ENCODE measurements at places on chromosomes 12 and 14. TPM values are rescaled to one million over a fixed set of nuclear protein-coding genes. Genes with fewer than 3 reads are reported as not detected.

The GPR135 gene
- 12.4 TPM for total RNA-seq

The RAPGEF3 gene
- total RNA-seq, result 19.1 TPM

The GSC gene
- 3.6 TPM for total RNA-seq

The TMEM229B gene
- 85.4 TPM for total RNA-seq

GRCh38 chr12:54129028-54129903, 59.5 kb downstream of the SMUG1 start:
- H3K27me3 ChIP-seq, result peaks cover 7% of the 10 kb centered on the region
- H3K4me1 ChIP-seq, result peaks cover 5% of the 10 kb centered on the region
- no peaks in the 10 kb centered on the region for H3K36me3 ChIP-seq
- no peak for DNase-seq

DNA sequence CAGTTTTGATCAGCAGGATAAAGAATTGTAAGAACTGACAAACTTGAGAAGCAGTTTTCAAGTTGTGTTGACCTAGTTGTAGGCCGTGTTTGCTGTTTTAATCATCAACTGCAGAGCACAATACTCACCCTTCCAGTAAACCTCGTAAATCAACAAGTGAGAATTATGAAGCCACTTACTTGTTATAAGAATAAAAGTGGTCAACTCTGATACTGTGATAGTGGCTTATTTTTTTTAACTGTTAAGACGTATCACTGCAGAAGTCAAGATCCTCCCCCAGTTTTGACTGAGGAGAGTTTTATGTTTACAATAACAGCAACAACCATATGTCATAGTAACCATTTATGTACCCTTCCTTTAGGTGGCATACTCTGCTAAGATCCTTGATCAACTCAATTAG, 100.8 kb upstream of the DACT1 start:
- H3K36me3 ChIP-seq, result no peaks in the 10 kb centered on the region
- no peaks in the 10 kb centered on the region for H3K4me1 ChIP-seq

DNA sequence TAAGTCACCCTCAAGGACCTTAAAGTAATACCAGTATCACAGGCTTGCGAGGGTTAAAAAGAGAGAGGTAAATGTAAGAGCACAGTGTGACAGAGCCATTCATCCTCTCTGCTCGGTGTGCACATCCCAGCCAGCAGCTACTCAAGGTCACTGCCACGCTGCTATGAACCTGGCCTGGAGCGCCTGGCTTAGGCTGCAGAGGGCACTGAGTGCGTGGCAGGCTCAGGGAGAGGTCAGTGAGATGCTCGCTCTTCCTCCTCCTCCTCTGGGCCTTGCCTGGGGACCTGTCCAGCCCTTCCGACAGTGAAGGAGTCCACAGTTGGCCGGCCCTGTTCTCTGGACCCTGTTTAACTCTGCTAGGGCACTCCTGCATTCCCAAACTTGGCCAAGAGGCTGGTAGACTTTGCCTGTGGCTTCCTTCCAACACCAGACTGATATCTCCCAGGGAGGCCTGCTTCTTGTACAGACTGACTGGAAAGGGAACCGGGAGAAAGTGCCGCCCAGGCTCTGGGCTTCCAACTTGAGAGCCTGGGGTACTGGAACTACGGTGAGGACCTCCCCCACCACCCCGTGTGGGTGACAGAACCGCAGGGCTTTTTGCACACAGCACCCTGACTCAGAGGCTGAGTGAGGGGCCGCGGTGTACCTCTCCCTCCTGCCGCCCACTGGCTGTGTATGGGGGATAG, 62.6 kb upstream of the CORO1C start:
- H3K4me1 ChIP-seq, result no peaks in the 10 kb centered on the region
- no peak overlapping the region for H3K27ac ChIP-seq
- no peaks in the 10 kb centered on the region for H3K36me3 ChIP-seq
- H3K4me3 ChIP-seq, result no peak overlapping the region
- no peak for DNase-seq

DNA sequence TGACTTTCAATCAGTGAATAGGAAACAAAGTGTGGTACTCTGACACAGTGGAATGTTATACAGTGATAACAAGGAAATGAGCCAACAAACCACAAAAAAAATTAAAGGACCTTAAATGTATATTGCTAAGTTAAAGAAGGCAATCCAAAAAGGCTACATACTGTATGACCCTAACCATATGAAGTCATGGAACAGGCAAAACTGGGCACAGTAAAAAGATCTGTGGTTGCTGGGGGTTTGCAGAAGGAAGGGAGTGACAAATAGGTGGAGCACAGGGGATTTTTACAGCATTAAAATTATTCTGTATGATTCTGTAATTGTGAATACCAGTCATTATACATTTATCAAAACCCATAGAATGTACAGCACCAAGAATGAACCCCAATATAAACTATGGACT, 112.6 kb downstream of the KCNC2 start:
- H3K27ac ChIP-seq, result no peak overlapping the region
- no peaks in the 10 kb centered on the region for H3K36me3 ChIP-seq
- no peaks in the 10 kb centered on the region for H3K27me3 ChIP-seq
- H3K4me3 ChIP-seq, result no peak overlapping the region

DNA sequence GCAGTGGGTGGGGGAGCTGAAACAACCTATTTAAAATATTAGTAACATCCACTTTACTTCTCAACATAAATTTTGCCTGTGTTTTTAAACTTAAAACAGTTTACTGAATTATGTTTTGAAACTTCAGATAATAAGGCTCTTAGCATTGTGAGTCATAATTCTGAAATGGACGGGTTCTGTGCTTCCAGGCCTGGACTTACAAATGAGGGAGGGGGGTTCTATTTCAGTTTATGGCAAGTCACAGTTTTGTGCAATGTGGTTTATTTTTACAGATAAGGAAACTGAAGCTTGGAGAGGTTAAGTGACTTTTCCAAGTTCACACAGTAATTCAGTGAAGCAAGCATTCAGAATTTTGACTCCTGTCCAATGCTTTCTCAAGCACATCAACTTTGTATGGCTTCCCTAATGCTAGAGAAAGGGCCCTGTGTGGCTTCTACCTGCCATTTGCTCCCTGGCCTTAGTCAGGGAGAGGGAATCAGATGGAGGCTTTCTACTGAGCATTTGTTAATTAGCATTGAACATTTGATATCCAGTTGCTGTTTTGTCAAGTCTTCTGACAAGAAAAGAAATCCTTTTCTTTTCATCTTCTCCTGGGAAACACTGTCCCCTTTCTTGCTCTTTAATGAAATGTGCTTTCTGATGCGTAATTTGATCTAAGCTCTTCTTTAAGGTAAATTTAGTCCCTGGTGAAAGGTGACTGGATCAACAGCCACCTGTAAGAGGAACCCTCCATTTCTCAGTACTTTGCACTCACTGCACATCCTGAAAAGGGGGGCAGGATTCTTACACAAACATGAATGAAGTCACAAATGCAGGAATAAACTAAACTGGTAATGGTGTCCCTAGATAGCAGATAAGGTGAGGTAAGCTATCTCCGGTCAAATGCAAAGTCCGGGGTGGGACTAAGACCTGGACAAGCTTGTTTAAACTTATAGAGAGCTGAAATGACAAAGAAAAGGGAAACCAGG, 2.5 kb upstream of the SALL2 start:
- H3K27me3 ChIP-seq, result no peaks in the 10 kb centered on the region
- no peak overlapping the region for H3K27ac ChIP-seq
- H3K4me1 ChIP-seq, result no peaks in the 10 kb centered on the region
- H3K4me3 ChIP-seq, result no peak overlapping the region

- H3K27me3 ChIP-seq, result no peaks in the 10 kb centered on the region
- no peak for DNase-seq
- H3K27ac ChIP-seq, result no peak overlapping the region
- no peaks in the 10 kb centered on the region for H3K36me3 ChIP-seq
- H3K4me3 ChIP-seq, result no peak overlapping the region
- no peaks in the 10 kb centered on the region for H3K4me1 ChIP-seq
Measured at GRCh38 chr14:90446405-90446804, 49.6 kb downstream of the CALM1 start.

DNA sequence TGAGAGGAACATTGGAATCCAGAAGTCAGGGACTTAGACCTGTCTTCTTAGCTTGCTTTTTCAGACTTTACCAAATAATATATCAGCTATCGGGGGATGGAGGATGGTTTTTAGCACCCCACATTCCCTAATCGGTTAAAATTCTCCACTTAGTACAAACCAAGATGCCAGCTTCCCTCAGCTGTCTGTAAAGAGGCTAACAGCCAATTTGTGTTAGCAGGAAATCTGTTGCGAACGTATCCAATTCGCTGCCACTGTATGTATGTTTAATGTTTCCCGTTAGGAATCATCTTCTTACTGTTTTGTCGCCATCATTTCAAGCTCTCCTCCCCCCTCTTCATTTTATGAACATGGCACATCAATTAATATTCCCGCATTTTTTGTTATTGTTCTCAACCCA, 289.0 kb downstream of the BCL11B start:
- H3K27ac ChIP-seq, result no peak overlapping the region
- no peaks in the 10 kb centered on the region for H3K36me3 ChIP-seq
- no peak for DNase-seq
- H3K4me1 ChIP-seq, result no peaks in the 10 kb centered on the region
- no peaks in the 10 kb centered on the region for H3K27me3 ChIP-seq

DNA sequence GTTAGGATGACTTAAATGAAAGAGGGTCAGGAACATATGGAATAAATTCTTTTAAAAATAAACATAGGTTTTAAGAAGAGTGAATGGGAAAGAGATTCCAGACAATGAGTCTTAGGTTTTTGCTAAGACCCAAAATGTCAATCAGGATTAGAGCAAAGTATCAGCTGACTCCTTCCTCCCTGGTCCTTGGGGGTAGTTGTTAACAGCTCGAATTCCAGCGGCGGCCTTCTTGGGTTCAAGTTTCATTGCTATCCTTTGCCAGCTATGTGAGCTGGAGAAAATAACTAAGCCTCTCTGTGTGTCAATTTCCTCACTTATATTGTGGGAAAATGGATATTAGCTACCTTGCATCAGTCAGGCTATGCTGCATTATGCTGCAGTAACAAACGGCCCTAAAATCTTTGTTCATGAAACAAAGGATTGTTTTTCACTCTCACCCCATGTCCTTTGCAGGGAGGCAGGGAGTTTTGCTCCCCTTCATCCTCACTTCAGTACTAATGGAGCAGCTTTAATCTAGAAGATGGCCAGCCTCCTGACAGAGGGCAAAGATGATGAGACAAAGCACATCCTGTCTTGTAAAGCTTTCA, 83.8 kb upstream of the RFLNA start:
- no peak for DNase-seq
- H3K36me3 ChIP-seq, result no peaks in the 10 kb centered on the region
- no peak overlapping the region for H3K27ac ChIP-seq
- H3K4me3 ChIP-seq, result no peak overlapping the region
- no peaks in the 10 kb centered on the region for H3K4me1 ChIP-seq

- H3K4me3 ChIP-seq, result no peak overlapping the region
- H3K4me1 ChIP-seq, result no peaks in the 10 kb centered on the region
- H3K36me3 ChIP-seq, result no peaks in the 10 kb centered on the region
- DNase-seq, result no peak
- H3K27me3 ChIP-seq, result no peaks in the 10 kb centered on the region
- no peak overlapping the region for H3K27ac ChIP-seq
Measured at GRCh38 chr12:20757-21156, 45.8 kb upstream of the IQSEC3 start.

- H3K4me3 ChIP-seq, result no peak overlapping the region
- H3K36me3 ChIP-seq, result no peaks in the 10 kb centered on the region
- DNase-seq, result no peak
- H3K27ac ChIP-seq, result no peak overlapping the region
Measured at GRCh38 chr14:88987516-88987915, 163.1 kb downstream of the TTC8 start.

DNA sequence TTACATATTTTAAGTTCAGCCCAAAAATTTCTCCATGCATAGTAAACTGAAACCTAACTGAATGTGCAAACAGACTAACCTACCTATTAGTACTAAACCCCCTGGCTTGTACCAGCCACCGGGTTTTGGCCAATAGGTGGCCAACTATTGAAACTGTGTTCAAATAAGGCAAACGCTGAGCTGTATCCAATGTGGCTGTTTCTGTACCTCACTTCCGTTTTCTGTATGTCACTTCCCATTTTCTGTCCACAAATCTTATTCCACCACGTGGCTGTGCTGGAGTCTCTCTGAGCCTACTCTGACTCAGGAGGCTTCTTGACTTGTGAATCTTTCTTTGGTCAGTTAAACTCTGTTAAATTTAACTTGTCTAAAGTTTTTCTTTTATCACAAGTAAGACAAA, 6.0 kb upstream of the FBXO34 start:
- no peak for DNase-seq
- H3K4me1 ChIP-seq, result no peaks in the 10 kb centered on the region
- H3K27ac ChIP-seq, result no peak overlapping the region
- no peak overlapping the region for H3K4me3 ChIP-seq
- no peaks in the 10 kb centered on the region for H3K27me3 ChIP-seq

GRCh38 chr12:58238411-58238810, 297.0 kb downstream of the ATP23 start:
- no peak overlapping the region for H3K27ac ChIP-seq
- no peak overlapping the region for H3K4me3 ChIP-seq
- DNase-seq, result no peak

- no peaks in the 10 kb centered on the region for H3K27me3 ChIP-seq
- no peaks in the 10 kb centered on the region for H3K4me1 ChIP-seq
- H3K27ac ChIP-seq, result no peak overlapping the region
Measured at GRCh38 chr12:59446116-59446515, 149.7 kb upstream of the SLC16A7 start.

DNA sequence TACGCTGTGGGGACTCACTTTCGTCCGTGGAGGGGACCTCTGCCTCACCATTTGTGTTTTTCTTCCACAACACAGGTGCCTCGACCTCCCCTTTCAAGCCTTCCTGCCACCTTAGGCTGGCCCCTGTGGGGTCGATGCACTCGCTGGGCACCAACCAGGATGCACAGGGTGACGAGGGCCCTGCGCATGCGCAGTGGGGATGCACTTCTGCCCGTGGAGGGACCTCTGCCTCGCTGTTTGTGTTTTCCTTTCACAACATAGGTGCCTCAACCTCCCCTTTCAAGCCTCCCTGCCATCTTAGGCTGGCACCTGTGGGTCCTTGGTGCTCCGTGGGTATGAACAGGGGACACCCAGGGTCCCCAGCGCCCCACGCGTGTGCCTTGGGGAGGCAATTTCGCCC, 356.8 kb downstream of the ALG10 start:
- H3K4me1 ChIP-seq, result no peaks in the 10 kb centered on the region
- no peak overlapping the region for H3K27ac ChIP-seq
- DNase-seq, result no peak
- no peaks in the 10 kb centered on the region for H3K36me3 ChIP-seq
- H3K27me3 ChIP-seq, result no peaks in the 10 kb centered on the region

DNA sequence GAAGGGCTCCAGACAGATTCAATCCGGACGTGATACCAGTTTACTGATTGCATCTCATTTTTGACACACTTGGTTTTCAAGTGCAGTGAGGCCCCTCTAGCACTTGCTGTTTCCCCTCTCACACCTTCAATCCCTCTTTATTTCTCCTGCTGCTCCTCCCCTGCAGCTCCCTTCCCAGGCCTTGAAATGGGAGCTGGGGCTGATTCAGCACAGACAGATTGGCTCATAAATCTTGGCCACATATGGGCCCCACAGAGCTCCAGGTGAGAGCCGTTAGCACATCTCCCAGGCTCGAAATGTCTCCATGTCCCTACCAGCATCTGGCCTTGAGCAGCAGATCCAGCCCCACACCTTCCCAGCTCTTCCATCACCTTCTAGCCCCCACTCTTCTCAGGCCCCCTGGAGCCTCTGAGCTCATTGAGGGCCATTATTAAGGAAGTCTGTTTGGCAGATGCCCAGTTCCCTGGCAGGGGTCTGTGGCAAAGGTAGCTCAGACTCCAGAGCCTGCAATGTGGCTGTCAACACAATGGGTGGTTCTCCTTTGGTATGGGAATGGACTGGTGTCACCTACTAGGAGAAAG, 220.3 kb upstream of the FKBP4 start:
- no peaks in the 10 kb centered on the region for H3K4me1 ChIP-seq
- H3K27ac ChIP-seq, result no peak overlapping the region
- no peak overlapping the region for H3K4me3 ChIP-seq
- DNase-seq, result no peak

GRCh38 chr12:129660946-129661345, 242.9 kb downstream of the TMEM132D start:
- no peak overlapping the region for H3K4me3 ChIP-seq
- no peaks in the 10 kb centered on the region for H3K27me3 ChIP-seq
- DNase-seq, result no peak
- H3K36me3 ChIP-seq, result no peaks in the 10 kb centered on the region
- no peaks in the 10 kb centered on the region for H3K4me1 ChIP-seq

All from prostate gland (tissue), 2 donors.